ENCODE measurements at places on chromosomes 2 and 18. TPM values are rescaled to one million over a fixed set of nuclear protein-coding genes. Genes with fewer than 3 reads are reported as not detected.

SOX11 gene
- total RNA-seq: 11.9 TPM

HSBP1L1 gene
- 5.0 TPM for total RNA-seq

GALM gene
- total RNA-seq: 10.9 TPM

ACMSD gene
- not detected for total RNA-seq

CFC1 gene
- not detected for total RNA-seq

B3GNT7 gene
- under 0.01 TPM for total RNA-seq

PELI1 gene
- total RNA-seq: 13.6 TPM

TNFRSF11A gene
- under 0.01 TPM for total RNA-seq

STPG4 gene
- total RNA-seq: 0.32 TPM

IL1F10 gene
- not detected for total RNA-seq

APLF gene
- total RNA-seq: 6.3 TPM

PHLPP1 gene
- total RNA-seq: 5.7 TPM

SOCS6 gene
- 43.4 TPM for total RNA-seq

ASTL gene
- 0.23 TPM for total RNA-seq

CTNNA2 gene
- 0.05 TPM for total RNA-seq

IL36B gene
- total RNA-seq: not detected

AMER3 gene
- not detected for total RNA-seq

SNORC gene
- total RNA-seq: 1.2 TPM

RTP5 gene
- total RNA-seq: not detected

SLC35G4 gene
- not detected for total RNA-seq

RAB6C gene
- total RNA-seq: not detected

BABAM2 gene
- total RNA-seq: 17.3 TPM

UGT1A9 gene
- not detected for total RNA-seq

VIL1 gene
- total RNA-seq: not detected

LTBP1 gene
- total RNA-seq: 406 TPM

CABYR gene
- total RNA-seq: 4.5 TPM

LRRC30 gene
- total RNA-seq: not detected

CRACDL gene
- total RNA-seq: not detected

SCN3A gene
- total RNA-seq: 0.89 TPM

C2orf78 gene
- total RNA-seq: not detected

FIGN gene
- total RNA-seq: 1.2 TPM

PJVK gene
- total RNA-seq: 2.1 TPM

NEURL3 gene
- total RNA-seq: not detected

PDE11A gene
- 0.30 TPM for total RNA-seq

DIPK1C gene
- not detected for total RNA-seq

KIAA2012 gene
- 0.09 TPM for total RNA-seq

SYT4 gene
- not detected for total RNA-seq

C2orf81 gene
- total RNA-seq: 0.30 TPM

SLC14A1 gene
- total RNA-seq: 135 TPM

UGT1A4 gene
- not detected for total RNA-seq

CCDC88A gene
- 35.9 TPM for total RNA-seq

OR6B2 gene
- not detected for total RNA-seq

TSPYL6 gene
- total RNA-seq: not detected

All from smooth muscle cell of the umbilical artery (primary cell).